Umbilical cord (tissue), 2 donors: ENCODE measurements at places on chromosomes 12 and 14. TPM values are rescaled to one million over a fixed set of nuclear protein-coding genes. Genes with fewer than 3 reads are reported as not detected.

DNA sequence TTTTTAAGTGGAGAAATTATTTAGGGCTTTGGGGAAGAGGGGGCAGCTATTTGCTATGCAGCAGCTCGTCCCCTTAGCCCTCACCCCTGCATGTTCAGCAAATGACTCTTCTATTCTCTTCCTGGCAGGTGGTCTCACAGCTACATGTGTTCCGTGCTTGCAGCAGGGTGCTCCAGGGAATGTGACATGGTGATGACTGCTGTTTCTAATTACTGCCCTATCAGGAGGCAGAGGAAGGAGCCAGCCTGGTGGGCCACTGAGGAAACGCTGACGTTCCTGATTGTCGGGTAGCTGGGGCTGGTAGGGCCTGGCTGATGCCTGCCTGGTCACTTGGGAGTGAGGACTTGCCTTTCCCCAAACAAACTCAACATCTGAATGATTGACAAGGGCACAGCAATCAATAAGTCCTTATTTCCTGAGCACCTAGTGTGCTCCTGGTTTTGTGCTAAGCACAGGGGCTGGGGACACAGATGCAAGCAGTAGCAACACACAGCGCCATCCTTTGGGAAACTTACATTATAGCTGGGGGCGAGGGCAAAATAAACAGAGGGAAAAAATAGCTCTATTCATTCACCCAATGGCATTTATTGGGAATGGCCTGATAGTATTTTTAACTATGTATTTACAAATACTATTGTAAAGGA lies 377.8 kb downstream of the FUT8 start:
- no peak for DNase-seq

The C12orf54 gene
- not detected for total RNA-seq

GRCh38 chr14:89565607-89566006 lies 148.6 kb upstream of the FOXN3 start:
- DNase-seq, result no peak

DNA sequence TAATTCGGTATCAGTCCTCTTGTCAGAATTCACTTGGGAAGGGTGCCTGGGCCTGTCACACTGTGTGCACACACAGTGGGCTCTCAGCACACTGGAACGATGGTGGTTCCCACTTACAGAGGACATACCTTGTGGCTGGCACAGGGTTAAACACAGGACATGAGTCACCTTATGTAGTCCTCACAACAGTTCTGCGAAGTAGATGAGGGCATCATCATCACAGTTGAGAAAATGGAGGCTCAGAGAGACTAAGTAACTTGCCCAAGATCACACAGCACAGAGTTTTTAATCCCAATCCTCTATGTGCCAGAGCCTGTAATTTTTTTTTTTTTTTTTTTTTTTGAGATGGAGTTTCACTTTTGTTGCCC lies 90.7 kb downstream of the NINJ2 start:
- no peak for DNase-seq

DNA sequence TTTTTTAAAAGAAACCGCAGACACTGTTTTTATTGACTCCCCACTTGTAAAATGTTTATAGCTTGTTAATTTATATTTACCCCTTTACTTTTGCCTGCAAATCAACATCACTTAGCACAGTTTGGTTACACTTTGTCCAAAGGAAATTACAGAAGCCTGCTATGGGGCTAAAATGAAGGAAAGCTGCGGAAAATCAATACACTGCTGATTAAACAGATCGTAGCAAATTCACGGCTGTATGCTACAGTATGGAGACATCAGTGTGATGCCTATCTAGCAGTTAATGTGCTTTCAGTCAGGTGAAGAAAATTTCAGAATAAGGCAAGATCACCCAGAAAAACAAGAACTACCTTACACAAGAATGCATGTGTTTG lies 110.0 kb downstream of the FOXG1 start:
- no peak for DNase-seq

DNA sequence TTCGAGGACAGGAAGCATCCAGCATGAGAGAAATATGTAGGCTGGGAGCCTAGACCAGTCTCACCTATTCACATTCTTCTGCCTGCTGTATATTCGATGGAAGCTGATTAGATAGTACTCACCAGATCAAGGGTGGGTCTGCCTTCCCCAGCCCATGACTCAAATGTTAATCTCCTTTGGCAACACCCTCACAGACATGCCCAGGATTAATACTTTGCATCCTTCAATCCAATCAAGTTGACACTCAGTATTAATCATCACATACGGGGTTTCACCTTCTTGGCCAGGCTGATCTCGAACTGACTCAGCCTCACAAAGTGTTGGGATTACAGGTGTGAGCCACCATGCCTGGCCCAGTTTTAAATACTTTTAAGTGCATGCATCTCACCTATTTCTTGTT lies 30.5 kb upstream of the SLC10A1 start:
- no peak for DNase-seq

The GMPR2 gene
- total RNA-seq, result 49.4 TPM

DNA sequence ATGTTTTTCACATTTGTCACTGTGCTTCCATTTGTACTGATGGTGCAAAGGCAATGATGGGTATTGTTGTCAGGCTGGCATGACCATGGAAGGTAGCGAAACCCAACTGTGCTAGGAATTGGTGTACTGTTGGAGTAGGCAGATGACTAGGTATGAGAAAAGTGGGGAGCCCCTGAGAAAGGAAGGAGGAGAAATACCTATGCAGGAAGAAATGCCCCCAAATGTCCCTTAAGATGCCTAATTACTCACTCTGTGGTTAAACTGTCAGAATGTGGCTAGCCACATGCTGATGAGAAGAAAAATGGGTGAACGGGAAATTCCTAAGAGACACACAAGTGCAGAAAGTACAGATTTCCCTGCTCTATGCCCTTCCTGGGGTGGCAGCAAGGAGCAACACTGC lies 339.1 kb downstream of the TMEM132D start:
- DNase-seq, result no peak
